NCI-H2171 (cell line): ENCODE measurements at places on chromosomes 3 and 15.

DNA sequence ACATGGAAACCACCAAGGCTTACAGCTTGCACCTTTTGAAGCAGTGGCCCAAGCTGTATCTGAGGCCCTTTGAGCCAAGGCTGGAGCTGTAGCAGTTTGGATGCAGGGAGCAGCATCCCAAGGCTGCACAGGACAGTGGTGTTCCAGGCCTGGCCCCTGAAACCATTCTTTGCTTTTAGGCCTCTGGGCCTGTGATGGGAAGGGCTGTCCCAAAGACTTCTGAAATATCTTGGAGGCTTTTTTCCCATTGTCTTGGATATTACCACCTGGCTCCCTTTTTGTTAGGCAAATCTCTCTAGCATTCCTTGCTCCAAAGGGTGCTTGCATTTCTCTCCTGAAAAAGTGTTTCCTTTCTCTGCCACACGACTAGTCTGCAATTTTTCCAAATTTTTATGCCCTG is 302.8 kb upstream of the MDFIC2 start:
- DNase-seq, result no peak

DNA sequence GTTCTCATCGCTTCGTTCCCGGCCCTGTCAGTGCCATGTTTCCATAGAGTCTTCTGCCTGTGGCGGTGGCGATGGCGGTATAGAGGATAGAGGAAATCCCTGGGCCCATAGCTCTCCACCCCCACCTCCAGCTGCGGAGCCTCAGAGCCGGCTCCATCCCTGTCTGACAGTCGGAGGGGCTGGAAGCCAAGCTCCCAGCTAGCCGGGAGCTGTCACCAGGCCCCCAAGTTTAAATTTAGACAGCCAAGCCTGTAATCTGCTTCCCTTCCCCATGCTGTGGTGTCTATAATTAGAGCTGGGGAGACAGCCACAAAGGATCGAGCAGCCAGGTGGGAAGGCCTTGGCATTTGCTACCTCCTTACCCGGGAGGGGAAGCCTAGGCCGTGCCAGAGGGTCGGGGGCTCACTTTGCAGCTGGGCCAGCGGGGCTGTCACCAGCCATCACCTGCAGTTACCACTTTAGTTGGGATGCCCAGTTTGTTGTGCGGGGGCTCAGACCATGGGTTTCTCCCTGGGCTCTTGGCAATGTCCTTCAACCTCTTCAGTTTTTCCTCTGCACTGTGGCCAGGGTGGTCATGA is 56.3 kb upstream of the SEC13 start:
- DNase-seq, result no peak

GRCh38 chr3:143123353-143123984 is 3.9 kb downstream of the CHST2 start:
- DNase-seq, result no peak

DNA sequence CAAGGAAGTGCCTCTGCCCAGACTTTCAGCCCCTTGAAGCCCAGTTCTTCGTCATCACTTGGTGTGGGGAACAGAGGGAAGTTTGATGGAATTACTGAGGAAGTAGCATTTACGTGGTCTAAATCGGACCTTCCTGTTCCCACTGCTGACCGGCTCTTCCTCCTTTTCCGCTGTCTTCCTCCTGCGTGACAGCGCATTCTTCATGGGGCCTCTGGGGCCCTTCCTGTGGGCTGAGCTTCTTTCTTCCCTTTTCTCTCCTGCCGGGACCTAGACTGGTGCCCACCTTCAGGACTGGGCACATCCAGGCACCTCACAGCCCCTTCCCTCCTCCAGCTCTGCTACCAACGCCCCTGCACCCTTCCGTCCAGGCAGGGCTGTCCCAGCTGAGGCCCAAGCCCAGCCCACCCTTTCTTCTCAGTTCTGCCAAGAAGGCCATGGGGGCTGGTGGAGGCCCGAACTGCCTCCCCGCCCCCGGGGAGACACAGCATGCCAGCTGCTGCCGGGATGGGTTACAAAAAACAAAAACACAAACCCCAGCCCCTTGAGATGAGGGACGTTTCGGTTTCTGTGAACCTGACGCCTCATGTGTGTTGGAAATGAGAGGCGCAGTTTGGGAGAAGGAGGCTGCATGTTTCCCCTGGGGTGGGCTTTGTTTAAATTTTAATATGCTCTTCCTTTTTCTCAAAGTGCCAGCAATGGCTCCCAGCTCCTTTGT is 19.1 kb downstream of the ZNF710 start:
- DNase-seq, result no peak

DNA sequence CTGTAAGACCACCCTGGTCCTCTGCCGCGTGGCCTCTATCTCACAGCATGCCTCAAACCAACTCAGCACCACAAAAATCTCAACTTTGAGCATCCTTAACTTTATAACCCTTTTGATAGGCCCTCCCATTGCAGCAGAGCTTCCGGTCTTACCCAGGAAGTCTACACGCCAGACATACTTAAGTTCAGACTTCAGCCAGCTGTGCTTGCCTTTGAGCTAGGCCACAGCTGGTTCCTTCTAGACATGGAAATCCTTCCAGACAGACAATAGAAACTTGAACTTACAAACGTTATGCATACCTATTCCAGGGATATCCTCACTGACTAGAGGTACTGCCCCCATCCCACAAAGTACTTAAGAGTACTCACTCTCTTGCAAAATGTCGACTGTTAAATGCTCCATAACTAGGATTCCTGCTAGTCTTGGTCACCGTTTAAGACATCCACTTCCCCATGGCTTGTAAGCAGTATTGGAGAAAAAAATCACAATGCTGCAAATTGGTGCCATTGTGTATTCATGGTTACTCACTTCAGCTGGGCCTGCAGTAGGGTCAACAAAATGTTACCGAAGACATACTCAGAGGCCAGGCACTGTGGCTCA is 183.5 kb downstream of the TBL1XR1 start:
- no peak for DNase-seq

DNA sequence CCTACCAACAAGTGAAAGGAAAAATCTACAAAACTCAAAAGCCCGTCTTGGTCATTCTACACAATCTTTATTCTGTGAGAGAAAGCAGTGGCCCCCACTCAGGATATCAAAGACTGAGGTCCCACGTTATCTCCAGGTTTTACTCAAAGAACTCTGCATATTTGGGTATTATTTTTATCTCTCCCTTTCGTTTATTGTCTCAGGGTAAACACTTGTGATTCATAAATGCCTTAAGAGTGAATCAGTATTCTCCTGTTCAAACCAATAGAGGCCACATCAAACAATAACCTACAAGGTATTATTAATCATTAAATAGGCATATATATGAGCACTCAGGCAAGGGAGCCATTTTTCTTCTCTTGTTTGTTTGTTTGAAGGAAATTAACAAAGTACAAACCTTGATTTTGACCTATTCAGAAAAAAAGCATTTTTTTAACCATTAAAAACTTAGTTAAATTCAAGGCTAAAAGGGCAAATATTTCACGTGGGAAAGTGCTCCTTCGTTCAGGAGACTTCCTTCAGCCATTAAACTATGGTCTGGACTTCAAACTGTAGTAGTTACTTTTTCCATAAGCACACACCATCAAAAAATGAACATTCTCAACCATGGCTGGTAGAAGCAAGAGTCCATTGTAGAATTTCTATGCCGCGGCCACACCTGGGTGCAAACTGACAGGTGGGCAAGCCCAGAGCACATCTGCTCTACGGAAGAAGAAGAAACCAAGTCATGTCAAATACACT is 13.9 kb upstream of the HES1 start:
- no peak for DNase-seq

DNA sequence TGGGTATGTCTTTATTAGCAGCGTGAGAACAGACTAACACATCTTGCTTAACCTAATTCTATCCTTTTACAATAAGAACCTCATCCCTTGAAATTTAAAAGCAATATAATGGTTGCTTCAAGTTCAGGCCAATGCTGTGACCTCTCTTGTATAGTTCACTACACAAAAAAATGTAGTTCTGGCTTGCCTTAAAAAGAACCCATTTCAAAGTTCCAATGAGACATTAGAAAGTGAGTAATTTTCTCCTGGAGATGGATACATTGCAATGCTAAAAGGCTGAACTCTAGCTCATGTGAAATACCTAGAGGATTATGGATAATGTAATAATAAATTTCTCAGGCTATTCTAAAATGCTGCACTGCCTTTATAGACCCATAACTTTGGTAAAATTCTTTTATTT is 47.8 kb downstream of the ATP13A4 start:
- DNase-seq, result no peak

- no peak for DNase-seq
Observed at GRCh38 chr3:123682781-123683504, 98.1 kb upstream of the HACD2 start.

- DNase-seq, result no peak
Observed at GRCh38 chr3:195773956-195774537, 37.7 kb downstream of the MUC4 start.

- no peak for DNase-seq
Observed at GRCh38 chr3:55584716-55585368, 97.7 kb upstream of the WNT5A start.

DNA sequence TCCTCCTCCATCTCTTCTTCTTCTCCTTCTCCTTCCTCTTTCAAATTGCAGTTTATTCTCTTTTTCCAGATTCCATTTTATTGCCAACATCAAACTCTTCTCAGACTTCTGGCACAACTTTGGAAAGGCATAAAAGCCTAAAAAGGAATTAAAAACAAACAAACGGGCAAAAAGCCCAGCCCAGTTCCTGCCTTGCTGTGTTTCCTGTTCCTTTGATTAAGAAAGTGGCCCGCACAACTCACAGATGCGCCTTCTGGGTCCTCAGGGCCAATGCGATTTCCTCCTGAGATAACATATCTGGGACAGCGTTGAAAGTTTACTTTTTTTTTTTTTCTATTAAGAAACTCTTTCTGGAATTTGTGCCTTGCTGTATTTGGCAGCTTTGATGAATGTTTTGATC is 158.7 kb upstream of the UBE3A start:
- DNase-seq, result no peak

DNA sequence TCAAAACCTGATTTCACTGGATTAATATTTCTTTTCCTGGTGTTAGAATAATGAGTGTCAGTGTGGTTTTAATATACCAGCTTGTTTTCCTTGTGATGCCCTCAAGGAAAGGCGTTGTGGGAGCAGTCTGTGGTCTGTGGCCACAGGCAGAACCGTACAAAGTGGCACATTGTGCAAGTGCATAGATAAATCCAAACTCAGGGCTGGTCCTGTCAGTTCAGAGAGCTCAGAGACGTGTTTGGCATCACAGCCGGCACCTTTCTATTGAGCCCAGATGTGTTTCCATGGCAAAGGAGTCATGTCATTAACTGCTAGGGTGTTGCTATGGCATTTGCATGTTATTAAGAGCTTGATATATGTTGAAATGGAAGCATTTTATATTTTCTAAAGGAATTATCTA is 289.9 kb upstream of the RASGRP1 start:
- no peak for DNase-seq

DNA sequence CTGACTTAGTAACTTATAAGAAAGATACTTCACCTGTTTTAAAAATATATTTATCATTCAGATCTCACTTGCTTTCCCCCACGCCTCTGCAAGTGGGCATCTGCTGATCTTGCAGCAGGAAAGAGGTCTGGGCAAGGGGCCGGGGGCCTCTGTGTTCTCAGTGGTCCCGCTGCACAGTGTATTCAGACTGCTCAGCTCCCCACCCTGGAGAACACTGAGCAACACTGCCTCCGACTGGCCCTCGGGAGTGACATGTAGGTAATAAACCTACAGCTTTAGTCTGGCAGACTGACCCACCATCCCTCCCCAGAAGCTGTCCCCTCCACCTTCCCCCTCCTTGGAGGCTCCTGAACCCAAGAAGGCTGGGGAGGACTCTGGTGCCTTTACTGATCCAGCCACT is 43.8 kb downstream of the GABRB3 start:
- no peak for DNase-seq

GRCh38 chr15:77546050-77546501 is 86.6 kb downstream of the LINGO1 start:
- no peak for DNase-seq

DNA sequence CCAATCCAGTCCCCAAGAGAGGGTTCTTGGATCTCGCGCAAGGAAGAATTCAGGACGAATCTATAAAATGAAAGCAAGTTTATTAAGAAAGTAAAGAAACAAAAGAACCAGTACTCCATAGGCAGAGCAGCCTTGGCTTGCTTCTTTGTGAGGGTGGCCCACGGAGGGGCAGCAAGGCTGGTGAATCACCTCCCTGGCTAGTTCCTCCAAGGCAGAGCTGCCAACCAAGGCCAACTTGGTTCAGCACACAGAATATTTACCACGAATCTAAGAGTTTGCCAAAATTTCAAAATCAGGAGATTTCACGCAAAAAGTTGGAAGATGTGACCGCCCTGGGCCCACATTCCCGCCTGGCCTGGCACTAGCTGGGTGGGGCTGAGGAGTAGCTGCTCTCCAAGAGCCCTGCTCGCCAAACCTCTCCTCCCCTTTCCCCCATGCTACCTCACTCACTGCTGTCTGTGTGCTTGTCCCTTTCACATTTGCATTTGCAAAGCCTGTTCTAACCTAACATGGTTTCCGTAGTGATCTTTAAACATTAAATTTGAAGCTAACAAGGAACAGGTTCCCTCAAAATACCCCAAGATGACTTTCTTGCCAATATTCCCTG is 26.2 kb upstream of the DCUN1D1 start:
- DNase-seq, result no peak

DNA sequence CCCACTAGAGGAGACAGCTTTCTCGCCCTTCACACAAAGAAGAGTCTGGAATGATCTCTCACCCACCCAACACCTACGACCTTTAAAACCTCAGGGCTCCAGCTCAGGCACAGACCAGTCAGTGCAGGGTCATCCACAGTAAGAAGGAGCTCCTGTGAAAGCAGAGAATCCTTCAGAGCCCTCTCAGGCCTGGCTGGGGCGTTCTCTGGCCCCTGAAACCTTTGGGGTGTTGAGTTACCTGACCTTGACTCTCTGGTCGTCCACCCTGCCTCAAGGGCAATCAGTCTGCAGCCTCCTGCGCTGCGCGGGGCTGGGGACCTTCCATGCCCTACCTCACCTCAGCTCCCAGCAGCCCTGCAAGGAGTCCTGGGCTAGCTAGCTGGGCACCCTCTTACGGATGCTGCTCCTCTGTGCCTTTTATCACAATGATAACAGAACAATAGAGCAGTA is 106.2 kb downstream of the ADCY5 start:
- no peak for DNase-seq

DNA sequence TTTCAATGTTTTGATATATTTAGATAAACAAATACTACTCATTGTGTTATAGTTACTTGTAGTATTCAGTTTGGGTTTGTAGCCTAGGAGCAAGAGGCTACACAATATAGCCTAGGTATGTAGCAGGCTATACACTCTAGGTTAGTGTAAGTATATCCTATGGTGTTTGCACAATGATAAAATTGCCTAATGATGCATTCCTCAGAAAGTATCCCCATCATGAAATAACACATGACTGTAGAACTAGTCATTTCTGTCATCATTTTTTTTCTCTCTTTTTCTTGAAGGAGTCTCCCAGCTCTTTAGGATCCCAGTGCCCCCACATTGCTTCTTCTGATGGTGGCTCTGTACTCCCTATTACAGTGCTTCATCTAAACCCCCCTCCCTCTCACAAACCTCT is 157.7 kb upstream of the CADPS start:
- DNase-seq, result no peak

GRCh38 chr3:189188466-189188865 is 16.7 kb downstream of the TPRG1 start:
- no peak for DNase-seq
